ENCODE measurements at places on chromosomes 5 and 9.

- no peak for DNase-seq
These were observed 1.4 kb downstream of the KIF20A start for GRCh38 chr5:138180183-138180782.

GRCh38 chr5:92553326-92553725 lies 1027.7 kb downstream of the NR2F1-AS1 start:
- no peak for DNase-seq

GRCh38 chr9:123561046-123561445 lies 205.0 kb downstream of the CRB2 start:
- no peak for DNase-seq

- DNase-seq: no peak
These were observed 395 bp downstream of the DRD1 start for GRCh38 chr5:175443514-175444059.
